Esophagus squamous epithelium (tissue), 5 donors: ENCODE measurements at places on chromosomes 1 and 21.

DNA sequence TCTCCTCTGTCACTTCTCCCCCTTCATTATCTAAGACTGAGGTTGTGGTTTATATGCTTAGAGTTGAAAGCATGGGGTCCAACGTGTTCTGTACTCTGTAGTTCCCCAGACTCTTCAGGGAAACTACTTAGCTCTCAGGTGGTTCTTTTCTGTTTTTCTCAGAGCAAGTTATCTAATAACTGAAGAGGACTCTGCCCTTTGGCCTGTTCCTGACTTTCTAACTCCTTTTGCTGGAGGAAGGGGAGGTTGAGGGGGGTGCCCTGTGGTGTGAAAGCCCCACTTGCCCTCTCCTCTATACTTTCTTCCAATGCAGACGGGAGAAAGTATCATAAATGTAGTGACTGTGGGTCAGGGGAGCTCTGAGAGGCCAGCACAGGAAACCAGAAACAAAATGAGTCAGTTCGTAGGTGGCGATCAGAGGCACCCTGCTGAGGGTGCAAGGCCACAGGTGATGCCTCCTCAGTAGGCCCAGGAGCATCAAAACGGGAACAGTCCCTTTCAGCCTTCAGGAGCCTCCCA lies 5.0 kb downstream of the SLC25A44 start:
- DNase-seq: no peak

DNA sequence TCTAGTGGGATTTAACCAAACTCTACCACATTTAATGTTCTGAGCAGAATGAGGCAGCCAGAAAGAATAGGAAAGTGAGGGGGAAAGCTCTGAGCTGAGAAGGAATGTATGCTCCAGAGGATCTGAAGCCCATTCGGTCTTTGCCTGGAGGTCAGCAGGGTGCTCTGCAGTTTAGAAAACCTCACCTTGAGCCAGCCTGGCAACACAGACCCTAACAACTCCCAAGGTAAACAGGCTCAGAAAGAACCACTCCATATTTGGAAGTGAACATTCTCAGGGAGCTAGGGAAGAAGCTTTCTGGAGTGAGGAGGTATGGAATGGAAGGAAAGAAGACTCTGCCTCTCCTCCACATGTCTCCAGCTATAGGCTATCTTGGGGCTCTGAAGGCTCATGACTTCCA lies 398.8 kb downstream of the SEC16B start:
- DNase-seq: no peak

DNA sequence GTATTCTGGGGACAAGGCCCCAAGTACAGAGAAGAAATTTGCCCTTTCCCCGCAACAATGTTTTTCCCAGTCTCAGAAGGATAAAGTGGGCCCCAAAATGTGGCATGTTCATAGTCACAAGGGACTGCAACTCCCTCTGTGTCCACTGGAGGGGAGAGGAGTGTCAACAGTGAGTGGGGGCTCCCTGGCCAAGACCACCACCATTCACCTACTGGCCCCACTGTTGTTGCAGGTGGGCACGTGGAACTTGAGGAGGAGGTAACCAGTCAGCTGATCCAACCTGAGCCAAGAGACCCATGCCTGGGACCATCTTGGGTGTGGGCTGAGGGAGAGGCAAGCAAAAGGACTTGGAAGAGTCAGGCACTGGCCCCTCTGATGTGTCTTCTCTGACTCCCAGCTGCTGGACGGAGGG lies 777 bp downstream of the NUDT17 start:
- no peak for DNase-seq

DNA sequence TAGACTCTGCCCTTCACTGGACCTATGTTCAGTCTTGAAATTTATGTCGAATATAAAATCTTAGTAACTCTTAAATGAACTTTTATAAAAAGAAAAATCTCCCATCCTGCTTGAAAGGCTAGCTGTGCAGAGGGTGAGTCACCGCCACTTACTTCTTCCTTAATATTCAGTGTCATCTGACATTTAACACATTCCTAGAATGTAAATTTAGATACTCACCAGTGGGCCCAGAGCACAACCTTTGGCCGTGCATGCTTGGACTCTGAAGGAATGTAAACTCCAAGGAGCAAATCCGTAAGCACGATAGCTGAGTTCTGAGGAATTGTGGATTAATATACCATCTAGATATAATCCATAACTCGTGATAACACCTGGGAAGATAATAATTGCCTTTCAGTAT lies 403.3 kb downstream of the KCTD3 start:
- no peak for DNase-seq

- no peak for DNase-seq
These were observed 89.4 kb upstream of the S1PR1 start for GRCh38 chr1:101147381-101147780.

DNA sequence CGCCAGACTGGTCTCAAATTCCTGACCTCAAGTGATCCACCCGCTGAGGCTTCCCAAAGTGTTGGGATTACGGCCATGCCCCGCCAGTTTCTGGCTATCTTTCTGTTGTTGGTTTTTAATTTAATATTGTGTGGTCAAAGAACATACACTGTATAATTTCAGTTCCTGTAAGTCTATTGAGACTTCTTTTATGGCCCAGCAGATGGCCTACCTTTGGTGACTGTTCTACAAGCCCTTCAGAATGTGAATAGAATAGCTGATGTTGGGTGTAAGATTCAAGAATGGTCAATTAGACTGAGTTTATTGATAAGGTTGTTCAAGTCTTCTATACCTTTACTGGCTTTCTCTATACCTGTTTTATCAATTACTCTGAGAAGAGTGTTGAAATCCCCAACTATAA lies 10.7 kb downstream of the HES2 start:
- DNase-seq: no peak

DNA sequence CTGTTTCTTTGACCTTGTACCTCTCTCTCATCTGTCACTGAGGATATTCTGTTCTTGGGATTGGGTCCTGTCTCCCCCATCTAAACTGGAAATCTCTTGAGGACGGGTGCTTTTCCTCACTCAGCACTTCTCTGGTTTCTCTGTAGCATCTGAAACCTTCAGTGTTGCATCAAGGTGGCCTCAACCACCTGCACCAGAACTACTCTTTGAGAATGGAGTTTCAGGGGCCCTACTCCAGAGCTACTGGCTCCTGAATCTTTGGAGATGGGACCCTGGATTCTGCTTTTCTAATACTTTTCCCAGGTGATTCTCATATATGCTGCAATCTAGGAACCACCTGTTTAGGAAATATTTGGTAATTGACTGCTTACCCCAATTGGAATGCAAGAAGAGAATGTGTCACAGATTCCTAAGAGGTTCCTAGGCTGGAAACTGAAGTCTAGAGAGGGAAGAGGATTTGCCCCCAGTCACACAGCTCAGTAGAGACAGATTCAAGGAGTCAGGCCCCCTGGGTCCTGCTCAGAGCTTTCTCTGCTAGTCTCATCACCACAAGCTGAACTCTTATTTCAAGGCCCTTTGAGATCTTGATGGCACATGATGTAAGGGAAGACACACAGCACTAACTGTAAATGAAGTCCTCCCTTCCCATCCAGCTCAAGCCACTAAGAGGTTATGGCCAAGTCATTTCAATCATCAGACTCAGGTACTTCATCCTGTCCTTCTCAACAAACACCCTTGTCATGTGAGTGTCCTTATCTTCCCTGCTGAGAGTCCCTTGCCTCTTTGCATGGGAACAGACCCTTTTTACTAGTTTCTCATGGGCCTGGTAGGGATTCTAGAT lies 48.7 kb downstream of the EIF2D start:
- no peak for DNase-seq

DNA sequence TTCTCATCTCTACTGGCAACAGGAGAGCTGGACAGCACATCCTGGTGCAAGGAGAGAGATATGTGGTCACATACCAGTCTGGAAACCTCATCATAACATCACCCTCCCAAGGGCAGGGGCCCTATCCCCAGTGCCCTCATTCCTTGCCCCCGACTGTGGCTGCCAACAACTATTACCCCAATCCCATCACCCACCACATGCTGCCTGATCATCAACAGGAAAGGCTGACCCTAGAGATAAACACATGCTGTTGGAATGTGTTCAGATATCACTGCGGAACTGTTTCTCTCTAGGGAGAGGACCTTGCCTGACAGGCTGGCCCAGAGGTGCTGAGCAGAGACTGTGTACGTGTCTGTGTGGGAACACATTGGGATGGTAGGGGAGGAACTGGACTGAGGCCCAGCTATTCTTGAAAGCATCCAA lies 4.5 kb upstream of the INKA2 start:
- no peak for DNase-seq

DNA sequence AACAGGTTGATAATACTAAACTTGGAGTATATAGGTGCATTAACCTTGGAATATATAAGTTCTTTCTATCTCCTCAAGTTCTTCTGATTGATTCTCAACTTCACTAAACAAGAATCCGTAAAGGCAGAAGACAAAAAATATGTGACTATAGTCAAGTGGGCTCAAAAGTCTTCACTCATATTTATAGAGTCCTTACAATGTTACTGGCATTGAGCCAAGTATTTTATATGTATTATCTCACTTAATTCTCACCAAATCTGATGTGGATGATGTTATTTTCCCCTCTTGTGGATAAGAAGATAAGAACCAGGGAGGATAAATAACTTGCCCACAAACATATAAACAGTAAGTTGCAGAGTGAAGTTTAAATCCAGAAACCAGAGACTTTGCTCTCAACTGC lies 486.9 kb downstream of the LRRIQ3 start:
- DNase-seq: no peak

- DNase-seq: no peak
These were observed 624 bp upstream of the CR1L start for GRCh38 chr1:207644166-207644851.

DNA sequence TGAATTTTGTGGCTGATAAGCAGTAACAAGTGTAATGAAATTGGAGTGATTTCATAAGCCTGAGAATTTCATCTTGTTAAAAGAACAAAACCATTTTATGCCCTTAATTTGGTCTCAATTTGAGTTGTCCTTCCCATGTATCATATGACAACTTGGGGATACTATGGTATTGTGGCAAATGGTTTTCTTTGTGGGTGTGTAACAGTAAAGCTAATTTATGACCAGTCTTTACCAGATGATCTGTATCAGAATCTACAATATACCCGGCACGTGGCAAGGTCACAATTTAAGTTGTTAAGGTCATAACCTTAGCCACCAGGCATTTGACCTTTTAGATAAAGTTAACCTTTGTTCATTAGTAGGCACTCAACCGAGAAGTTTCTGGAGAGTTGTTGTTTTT lies 9.1 kb downstream of the NFIA start:
- DNase-seq: no peak

DNA sequence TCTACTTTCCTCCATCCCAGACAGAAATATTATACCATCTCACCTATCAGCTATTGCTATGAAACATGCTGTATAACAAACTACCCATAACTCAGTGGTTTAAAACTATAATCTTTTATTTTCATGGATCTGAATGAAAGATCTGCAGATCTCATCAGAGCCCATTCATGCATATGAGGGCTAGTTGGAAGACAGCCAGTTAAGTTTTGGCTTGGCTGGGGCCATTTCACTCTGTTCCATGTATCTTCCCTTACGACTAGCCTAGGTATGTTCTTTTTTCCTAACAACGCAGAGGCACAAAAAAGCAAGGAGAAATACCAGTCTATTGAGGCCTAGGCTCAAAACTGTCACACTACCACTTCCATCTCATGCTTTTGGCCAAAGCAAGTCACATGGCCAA lies 28.1 kb upstream of the RGS1 start:
- no peak for DNase-seq

DNA sequence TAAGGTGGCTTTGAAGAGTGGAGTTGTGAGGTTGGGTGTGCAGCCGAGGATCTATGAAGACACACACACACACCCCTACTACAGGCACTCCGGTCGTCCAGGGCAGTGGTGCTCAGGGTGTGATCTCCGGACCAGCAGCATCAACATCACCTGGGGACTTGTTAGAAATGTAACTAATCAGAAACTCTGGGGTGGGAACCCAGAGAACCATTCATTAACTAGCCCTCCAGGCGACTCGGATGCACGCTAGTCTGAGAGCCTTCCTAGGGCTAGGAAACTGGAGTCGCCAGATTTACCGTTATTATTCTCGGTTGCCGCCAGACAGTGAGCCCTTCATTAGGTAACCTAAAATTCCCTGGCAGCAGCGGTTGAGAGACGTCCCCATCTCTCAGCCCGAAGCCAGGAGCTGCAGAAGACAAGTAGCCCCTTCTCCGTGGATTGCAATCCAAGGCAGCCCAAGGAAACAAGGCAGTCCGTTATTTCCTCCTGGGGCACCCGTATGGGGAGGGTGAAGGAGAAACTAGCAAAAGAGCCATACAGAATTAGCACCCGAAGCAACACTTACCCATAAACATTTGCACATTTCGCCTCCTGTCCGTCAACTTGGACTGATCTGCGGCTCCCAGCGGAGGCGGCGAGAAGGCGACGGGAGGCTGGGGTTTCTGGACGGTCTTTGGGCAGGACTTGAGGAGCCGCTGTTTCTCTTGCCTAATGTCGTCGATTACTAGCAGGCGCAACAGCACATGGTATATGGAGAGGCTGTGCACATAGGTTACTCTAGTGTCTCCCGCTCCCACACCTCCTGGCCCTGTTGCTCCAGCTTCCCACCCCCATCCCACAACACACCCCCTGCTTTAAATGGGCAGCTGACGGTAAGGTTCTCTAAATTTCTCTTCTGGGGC lies 2.9 kb upstream of the CCN1 start:
- no peak for DNase-seq

DNA sequence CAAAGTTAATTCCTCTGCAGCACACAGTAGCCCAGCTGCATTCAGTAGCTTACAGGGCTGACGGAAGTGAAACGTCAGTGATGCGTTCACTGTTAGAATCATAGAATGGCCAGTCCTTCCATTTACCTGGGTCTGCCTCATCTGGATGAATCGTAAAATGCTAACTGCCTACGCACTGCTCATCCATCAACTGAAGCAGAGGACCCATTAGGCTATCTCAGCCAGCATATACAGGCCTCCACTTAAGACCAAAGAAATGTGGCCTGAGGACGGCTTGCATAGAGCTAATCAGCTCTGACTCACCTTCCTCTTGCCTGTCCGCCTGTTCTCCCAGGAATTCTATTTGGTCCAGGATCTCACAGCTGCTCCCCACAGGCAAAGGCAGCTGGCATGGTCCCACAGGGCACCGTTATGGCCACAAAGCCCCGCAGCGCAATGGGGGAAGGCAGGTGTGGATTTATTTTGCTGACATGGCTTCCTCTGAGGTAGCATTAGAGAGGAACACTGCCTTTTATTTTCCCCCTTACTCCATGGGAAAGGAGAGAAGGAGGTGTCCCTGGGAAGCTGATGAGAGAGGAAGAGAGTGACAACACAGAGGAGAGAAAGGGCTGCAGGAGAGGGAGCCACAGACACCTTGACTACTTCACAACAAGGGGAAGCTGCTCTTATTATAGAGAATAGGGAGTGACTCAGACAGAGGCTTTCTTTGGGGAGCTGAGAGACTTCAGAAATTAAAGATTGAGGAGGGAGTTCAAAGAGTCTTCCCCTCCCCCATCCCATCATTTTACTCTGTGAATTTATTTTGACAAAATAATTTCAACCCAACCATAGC lies 177.6 kb downstream of the HHIPL2 start:
- no peak for DNase-seq
